Activated T-helper 2 cell treated with anti-CD3 and anti-CD28 coated beads, Interferon-gamma antibody, Interleukin-2, Interleukin-4, amounts not matched to agents 10 μg/mL and 5 μg/mL and 100 μg/mL, durations not matched to agents 14 hours and 24 hours and 36 hours (primary cell): ENCODE measurements at places on chromosomes 1 and 21.
A peak's percentile ranks its signal among the peaks of the same experiment; 100 is the strongest.

DNA sequence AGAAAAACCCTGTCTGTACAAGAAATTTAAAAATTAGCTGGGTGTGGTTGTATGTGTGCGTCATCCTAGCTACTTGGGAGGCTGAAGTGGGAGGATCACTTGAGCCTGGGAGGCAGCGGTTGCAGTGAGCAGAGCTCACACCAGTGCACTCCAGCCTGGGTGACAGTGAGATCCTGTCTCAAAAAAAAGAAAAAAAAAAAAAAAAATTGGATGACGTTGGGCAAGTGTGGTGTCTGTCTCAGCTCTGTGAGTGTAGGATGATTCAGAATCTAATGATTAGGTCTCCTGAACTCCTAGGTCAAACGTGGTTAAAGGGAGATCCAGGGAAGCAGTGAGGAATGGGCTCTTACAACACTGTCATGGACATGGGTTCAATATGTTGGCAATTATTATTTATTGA, 435.9 kb downstream of the KIF26B start:
- H3K27ac ChIP-seq: no peak overlapping the region
- H3K4me3 ChIP-seq: no peak overlapping the region
- DNase-seq: no peak
- no peaks in the 10 kb centered on the region for H3K27me3 ChIP-seq
- no peaks in the 10 kb centered on the region for H3K36me3 ChIP-seq

GRCh38 chr21:41961282-41961701, 7.5 kb upstream of the C2CD2 start:
- no peak overlapping the region for H3K27ac ChIP-seq
- DNase-seq: no peak
- no peaks in the 10 kb centered on the region for H3K36me3 ChIP-seq
- H3K27me3 ChIP-seq: peaks cover 16% of the 10 kb centered on the region
- peaks cover 7% of the 10 kb centered on the region for H3K4me1 ChIP-seq
- no peak overlapping the region for H3K4me3 ChIP-seq

DNA sequence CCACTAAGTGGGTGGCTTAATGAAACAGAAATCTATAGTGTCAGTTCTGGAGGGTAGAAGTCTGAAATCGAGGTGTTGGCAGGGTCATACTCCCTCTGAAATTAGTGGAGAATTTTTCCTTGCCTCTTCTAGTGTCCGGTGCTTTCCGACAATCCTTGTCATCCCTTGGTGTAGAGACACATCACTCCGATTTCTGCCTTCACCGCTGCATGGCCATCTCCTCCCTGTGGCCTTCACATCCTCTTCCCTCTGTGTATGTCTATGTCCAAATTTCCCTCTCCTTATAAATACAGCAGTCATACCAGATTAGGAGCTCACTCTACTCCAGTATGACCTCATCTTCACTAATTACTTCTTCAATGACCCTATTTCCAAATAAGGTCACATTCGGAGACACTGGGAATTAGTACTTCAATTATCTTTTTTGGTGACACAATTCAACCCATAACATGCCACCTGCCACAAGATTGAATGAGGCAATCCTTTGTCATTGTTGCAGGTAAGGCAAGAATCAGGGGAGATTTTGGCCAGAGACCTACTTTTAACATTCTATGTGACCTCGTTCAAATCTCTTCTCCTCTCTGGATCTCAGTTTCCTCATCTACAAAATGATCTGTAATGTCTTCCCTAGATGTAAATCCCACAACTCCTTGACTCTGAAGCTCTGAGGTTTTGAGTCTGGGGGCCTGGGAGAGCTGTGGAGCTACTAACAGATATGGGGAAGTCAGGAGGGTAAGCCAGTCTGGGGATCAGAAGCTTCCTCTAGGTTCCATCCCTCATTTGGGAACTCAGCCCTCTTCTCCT, 16.1 kb downstream of the NAV1 start:
- DNase-seq: no peak
- no peak overlapping the region for H3K27ac ChIP-seq
- peaks cover 3% of the 10 kb centered on the region for H3K27me3 ChIP-seq
- no peaks in the 10 kb centered on the region for H3K36me3 ChIP-seq
- H3K4me1 ChIP-seq: peaks cover 4% of the 10 kb centered on the region
- H3K4me3 ChIP-seq: no peak overlapping the region

DNA sequence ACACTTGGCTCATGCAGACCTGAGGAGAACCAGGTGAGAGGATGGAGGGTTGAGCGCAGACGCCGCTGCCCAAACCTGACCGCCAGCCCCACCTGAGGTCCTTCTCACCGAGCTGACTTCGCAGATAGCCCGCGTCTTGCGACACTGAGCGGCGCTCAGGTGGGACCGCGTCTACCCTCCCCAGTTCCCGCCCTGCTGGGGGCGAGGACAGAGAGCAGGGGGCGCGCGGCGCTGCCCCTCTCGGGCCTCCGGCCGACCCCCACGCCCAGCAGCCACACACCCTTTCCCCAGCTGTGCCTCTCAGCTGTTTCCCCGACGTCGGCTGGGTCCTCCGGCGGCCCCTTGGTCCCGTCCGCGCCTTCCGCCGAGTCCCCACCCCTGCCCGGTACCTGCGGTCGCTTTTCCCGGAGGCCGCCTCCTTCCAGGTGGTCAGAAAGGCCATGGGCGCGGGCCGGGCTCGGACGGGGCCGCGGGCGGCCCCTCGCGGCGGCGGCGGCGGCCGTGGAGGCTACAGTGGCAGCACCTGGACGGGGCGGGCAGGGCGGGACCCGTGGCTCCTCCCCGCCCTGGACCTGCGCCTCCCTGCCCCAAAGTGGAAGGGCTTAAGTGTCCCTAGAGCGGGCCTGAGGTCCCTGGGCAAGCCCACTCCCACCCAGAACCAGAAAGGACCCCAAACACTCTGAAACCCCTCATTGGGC, 14.4 kb upstream of the TTC39A start:
- DNase-seq: no peak
- H3K36me3 ChIP-seq: no peaks in the 10 kb centered on the region

- DNase-seq: no peak
- no peak overlapping the region for H3K27ac ChIP-seq
- H3K36me3 ChIP-seq: no peaks in the 10 kb centered on the region
- no peaks in the 10 kb centered on the region for H3K4me1 ChIP-seq
- no peaks in the 10 kb centered on the region for H3K27me3 ChIP-seq
These were observed 66.6 kb downstream of the BACE2 start for GRCh38 chr21:41234569-41234968.

GRCh38 chr1:203051841-203052324, 25.6 kb downstream of the PPFIA4 start:
- no peak overlapping the region for H3K4me3 ChIP-seq
- H3K27ac ChIP-seq: no peak overlapping the region

DNA sequence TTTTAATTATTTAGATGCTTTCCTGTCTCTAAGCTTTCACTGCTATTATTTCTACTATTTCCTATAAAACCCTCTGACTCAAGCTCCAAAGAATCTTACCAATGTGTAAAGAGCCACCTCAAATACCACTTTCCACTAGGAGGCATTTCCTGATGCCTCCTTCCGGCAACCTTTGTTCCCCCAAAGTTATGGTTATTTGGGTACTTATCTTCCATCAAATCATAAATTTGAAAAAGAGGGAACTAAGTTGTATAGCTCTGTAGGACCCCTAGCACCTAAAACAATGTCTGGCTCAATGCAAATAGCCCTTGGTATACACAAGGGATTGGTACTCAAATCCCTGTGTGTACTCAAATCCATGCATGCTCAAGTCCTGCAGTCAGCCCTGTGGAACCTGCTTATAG, 79.6 kb downstream of the NME7 start:
- H3K4me3 ChIP-seq: no peak overlapping the region
- DNase-seq: no peak
- H3K27me3 ChIP-seq: no peaks in the 10 kb centered on the region
- H3K27ac ChIP-seq: no peak overlapping the region

- no peak for DNase-seq
- H3K27ac ChIP-seq: no peak overlapping the region
- peaks cover 20% of the 10 kb centered on the region for H3K4me1 ChIP-seq
- H3K36me3 ChIP-seq: peaks cover 15% of the 10 kb centered on the region
- no peak overlapping the region for H3K4me3 ChIP-seq
- H3K27me3 ChIP-seq: no peaks in the 10 kb centered on the region
These were observed 54.2 kb downstream of the FOXJ3 start for GRCh38 chr1:42280821-42281220.

DNA sequence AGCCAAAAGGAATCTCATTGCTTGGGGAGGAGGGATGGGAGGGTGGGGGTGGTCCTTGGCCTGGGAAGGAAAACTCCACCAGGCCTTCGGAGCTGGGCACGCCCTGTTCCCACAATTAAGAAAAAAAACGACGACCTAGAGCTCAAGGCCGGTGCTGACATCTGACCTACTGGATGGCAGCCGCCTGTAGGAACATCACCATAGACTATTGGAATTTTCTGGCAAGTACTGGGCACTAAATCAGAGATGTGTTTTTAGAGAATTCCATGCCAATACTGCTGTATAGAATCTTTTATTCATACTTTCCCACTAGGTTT, 729 bp downstream of the NADK start:
- peaks cover 28% of the 10 kb centered on the region for H3K36me3 ChIP-seq
- H3K27ac ChIP-seq: peak overlapping the region; percentile 85
- no peaks in the 10 kb centered on the region for H3K27me3 ChIP-seq
- peaks cover 41% of the 10 kb centered on the region for H3K4me1 ChIP-seq
- no peak for DNase-seq

DNA sequence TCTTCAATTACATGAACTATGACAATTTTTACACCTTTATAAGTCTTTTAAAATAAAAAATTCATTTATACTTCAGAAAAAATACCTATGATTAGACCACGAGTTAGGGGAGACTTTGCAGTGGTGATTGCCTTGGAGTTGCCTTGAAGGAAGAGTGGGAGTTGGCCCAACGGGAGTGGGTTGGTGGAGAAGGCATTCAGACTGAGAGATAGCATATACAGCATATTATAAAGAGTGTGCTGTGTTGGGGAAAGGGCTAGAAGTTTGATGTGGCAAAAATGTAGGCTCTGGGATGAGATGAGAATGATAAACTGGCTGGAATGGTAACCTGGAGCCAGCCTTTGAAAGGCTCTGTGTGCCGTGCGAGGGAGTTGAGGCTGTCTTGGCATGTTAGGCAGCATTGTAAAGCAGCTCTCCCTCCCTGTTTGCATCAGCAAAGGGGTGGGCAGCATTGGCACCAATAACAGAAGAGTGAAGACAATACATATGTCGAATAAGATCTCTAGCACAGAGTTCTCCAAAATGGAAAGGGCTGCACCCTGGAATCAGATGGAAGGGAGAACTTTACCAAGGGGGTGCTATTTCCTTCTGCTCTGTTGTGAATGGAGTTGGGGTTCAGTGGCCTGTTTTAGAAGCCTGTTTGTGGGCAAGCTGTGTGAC, 24.4 kb downstream of the MPZL1 start:
- H3K27ac ChIP-seq: no peak overlapping the region
- no peaks in the 10 kb centered on the region for H3K36me3 ChIP-seq
